ENCODE measurements at places on chromosomes 4 and X. TPM values are rescaled to one million over a fixed set of nuclear protein-coding genes. Genes with fewer than 3 reads are reported as not detected.

Gene KCTD8
- not detected for total RNA-seq

Gene TKTL1
- total RNA-seq = not detected

Gene MAGEA9B
- not detected for total RNA-seq

Gene UPF3B
- total RNA-seq = 18.2 TPM

Gene MAGEA11
- total RNA-seq = not detected

Gene ERVMER34-1
- 0.28 TPM for total RNA-seq

Gene CTAG2
- total RNA-seq = not detected

Gene APBB2
- 7.8 TPM for total RNA-seq

Gene RRH
- not detected for total RNA-seq

Gene VCX3A
- total RNA-seq = not detected

Gene SCRG1
- total RNA-seq = not detected

Gene CRLF2
- 1.0 TPM for total RNA-seq

Gene CLDN22
- not detected for total RNA-seq

Gene SLC25A31
- not detected for total RNA-seq

Gene ABCG2
- 20.5 TPM for total RNA-seq

Gene HS3ST1
- 0.71 TPM for total RNA-seq

Gene TLR3
- 0.39 TPM for total RNA-seq

Gene HSD17B13
- 0.07 TPM for total RNA-seq

Gene IL2RG
- not detected for total RNA-seq

Gene CHST7
- 20.7 TPM for total RNA-seq

Gene RWDD4
- total RNA-seq = 17.9 TPM

Gene PSAPL1
- 0.14 TPM for total RNA-seq

Gene GPRASP1
- total RNA-seq = 0.42 TPM

Gene VCX
- total RNA-seq = not detected

Gene ANOS1
- total RNA-seq = 0.15 TPM

Gene RHOXF2
- not detected for total RNA-seq

Gene SOWAHB
- total RNA-seq = not detected

Gene ARHGAP36
- not detected for total RNA-seq

Gene PRSS12
- 0.26 TPM for total RNA-seq

Gene EFNB1
- 8.7 TPM for total RNA-seq

Gene S100G
- not detected for total RNA-seq

Gene CHRDL1
- not detected for total RNA-seq

Gene PTPN13
- total RNA-seq = 5.2 TPM

Gene SUPT20HL2
- total RNA-seq = not detected

Gene ATP1B4
- total RNA-seq = not detected

Gene RENBP
- total RNA-seq = not detected

Gene PNCK
- not detected for total RNA-seq

Gene SLC25A14
- total RNA-seq = 23.2 TPM

Gene ALAS2
- not detected for total RNA-seq

Gene CENPC
- total RNA-seq = 4.0 TPM

Gene SMAD1
- total RNA-seq = 10.2 TPM

Gene TMSB15A
- total RNA-seq = 0.85 TPM
